ENCODE measurements at places on chromosomes 11 and 22.
A peak's percentile ranks its signal among the peaks of the same experiment; 100 is the strongest.

GRCh38 chr11:24413391-24413790, 83.5 kb upstream of the LUZP2 start:
- DNase-seq: no peak

DNA sequence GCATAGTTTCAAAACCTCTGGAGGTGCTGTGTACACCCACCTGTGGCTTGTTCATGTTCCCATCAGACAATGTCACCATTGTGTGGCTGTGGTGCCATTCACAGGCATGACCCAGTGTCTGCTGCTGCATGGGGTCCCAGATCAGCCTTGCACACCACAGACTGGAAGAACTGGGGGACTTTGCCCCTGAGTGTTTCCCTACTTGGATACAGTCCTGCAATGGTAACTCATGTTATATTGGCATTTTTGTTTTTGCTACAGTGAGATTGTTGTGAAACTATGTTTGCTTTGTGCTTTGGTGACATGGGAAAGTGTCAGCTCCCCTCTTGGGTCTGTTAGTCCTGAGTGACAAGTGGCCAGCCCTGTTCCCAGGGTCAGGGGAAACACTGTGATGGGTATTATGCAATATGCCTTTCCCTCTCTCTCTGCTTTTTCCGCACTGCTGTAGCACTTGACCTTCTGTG, 108.8 kb downstream of the NAV2 start:
- no peak for DNase-seq

DNA sequence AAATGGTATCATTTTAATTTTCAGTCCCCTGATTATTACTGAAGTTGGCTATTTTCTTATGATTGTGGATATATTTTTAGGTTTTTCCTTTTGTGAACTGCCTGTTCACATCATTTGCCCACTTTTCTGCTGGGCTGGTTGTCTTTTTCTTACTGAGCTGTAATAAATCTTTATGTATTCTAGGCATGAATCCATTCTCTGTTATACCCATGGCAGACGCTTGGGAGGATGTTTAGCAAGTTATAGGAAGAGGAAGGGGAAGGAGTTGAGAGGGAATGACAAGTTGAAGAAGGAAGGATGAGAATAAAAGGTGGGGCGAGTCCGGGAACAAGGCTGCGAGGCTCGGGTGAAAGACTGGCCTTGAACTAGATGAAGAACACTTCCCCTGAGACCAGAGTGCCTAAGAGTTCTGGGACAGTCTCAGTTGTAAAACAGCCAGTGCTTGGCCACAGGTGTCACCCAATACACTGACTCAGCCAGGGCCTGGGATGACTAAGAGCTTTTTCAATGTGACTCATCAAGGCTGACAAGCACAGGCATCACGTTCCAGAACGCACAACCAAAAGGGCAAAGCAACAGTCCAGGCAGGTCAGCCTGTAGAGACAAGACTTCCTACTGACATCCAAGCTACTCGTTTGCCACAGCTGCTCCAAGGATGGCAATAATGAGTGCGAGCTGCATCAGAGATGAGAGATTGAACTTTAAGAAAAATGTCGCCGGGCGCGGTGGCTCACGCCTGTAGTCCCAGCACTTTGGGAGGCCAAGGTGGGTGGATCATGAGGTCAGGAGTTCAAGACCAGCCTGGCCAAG, 35.2 kb downstream of the LRFN4 start:
- peak; percentile 21 for DNase-seq

GRCh38 chr11:44578279-44578678, 12.8 kb downstream of the CD82 start:
- no peak for DNase-seq

GRCh38 chr11:47331454-47332302, 20.8 kb downstream of the MYBPC3 start:
- no peak for DNase-seq

GRCh38 chr22:41753984-41754383, 46.5 kb upstream of the CCDC134 start:
- DNase-seq: no peak

- no peak for DNase-seq
These were observed 10.2 kb upstream of the LDHA start for GRCh38 chr11:18384157-18384641.

GRCh38 chr22:23270212-23270733, 90.0 kb downstream of the BCR start:
- no peak for DNase-seq

GRCh38 chr11:1009991-1010390, 26.5 kb downstream of the MUC6 start:
- DNase-seq: no peak

GRCh38 chr11:92057849-92058442, 166.7 kb upstream of the FAT3 start:
- DNase-seq: no peak

- DNase-seq: no peak
These were observed 666.0 kb upstream of the RAG2 start for GRCh38 chr11:37264060-37264459.

DNA sequence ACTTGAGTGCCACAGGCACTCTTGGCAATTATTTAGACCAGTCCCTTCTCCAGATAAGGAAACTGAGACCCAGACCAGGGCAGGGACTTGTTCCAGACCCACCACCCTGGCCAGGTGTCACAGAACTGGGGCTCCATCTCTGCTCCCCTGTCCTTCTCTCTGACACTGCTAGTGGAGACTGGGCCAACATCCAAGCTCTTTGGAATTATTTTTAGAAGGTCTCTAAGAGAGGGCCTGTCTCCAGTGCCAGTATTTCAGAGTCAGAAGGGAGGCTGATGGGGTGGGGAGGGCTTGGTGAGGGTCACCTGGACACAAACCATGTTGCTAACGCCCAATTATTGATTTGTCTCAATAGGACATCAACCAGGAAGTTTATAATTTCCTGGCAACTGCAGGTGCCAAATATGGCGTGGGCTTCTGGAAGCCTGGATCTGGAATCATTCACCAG, 32.7 kb downstream of the POLR3H start:
- DNase-seq: no peak

GRCh38 chr22:32206774-32207758, 2.2 kb upstream of the RFPL2 start:
- no peak for DNase-seq

DNA sequence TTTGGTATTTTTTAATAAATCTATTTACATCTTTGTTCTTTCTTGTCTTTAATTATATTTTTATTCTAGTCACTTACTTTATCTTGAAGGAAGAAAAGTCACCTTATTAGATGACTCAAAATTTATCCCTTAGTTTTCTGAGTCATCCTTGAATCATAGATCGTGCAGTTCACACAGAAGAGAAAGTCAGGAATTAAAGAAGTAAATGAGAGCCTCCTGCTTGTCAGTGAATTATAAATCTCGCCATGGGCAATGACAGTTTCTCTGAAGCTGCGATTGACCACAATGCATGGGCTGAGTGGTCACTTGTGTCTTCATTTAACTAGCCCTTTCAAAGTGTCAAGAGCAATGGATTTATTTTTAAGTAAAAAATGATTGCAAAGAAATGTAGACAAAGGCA, 91.2 kb downstream of the LUZP2 start:
- no peak for DNase-seq

DNA sequence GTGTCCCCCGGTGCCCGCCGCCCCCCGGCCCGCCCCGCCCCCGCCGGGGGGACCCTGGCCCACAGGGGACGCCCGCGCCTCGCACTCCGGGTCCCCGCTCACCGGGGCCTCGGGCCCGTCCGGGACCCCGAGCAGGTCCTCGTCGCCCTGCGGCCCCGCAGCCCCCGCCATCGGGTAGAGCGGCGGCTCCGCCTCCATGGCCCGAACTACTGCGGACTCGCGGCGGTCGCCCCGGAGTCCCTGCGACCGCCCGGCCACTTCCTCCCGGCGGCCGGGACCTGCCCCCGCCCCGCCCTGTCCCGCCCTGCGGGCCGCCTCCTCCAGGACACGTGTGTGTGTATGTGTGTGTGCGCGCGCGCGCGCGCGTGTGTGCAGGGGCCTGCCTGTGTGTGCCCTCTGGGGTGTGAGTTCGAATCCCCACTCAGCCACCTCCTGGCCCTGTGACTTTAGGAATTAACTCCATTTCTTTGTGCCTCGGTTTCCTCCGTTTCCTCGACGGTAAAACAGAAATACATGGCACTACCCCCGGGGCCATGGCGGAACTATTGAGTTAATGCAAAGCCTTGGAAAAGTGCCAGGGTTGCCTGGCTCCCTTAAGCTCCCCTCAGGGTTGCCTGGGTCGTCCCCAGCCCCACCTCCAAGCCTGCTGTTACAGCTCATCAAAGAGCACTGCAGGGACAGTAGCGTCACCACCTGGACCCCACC, at the start of gene UNC93B1:
Gene UNC93B1, minus strand, starts transcription at position 252 of the 705 bp plus-strand sequence. Its CDS starts 54 bp downstream, at position 198.
- peak; percentile 75 for DNase-seq

DNA sequence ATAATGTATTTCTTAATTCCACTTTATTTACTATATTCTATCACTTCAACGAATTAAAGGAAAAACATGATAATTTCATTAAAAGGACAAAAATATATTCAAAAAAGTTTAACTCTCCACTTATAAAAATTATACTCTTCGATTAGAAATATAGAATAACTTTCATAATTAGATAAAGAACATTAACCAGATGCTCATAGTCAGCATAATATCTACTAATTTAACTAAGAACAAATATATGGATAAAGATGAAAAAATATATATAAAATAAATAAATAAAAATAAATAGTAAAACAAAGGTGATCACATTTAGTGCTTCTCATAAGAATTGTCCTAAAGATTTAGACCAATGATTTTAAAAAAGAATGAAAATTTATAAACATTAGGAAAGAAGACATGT, 1065.2 kb upstream of the CNTN5 start:
- DNase-seq: no peak

GRCh38 chr11:94769880-94770279, 1.7 kb downstream of the AMOTL1 start:
- DNase-seq: no peak

GRCh38 chr11:92981508-92982043, 12.1 kb downstream of the MTNR1B start:
- DNase-seq: no peak

DNA sequence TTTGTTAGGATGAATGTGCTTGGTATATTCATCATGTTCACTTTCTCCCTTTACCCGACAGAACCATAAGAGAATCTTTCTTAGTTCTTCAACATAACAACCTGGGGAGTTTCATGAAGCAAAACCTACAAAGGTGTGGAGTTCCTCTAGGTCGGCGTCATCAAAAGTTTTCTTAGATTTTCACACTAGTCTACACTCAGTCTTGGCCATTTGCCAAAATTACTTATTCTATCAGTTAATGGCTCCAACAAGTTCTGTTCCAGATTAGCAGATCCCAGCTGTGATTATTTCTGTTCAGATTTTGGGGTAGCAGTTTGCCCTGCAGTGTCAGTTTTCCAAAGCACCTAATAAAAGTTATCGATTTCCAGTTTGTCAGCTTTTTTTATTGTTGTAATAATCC, 935.8 kb upstream of the RAG2 start:
- DNase-seq: no peak
